Stimulated activated CD4-positive, alpha-beta T cell treated with anti-CD3 and anti-CD28 coated beads, Interleukin-1b, Interleukin-23, amount 100 ng/mL, for 1 hour (primary cell): ENCODE measurements at places on chromosomes 11 and 22.

DNA sequence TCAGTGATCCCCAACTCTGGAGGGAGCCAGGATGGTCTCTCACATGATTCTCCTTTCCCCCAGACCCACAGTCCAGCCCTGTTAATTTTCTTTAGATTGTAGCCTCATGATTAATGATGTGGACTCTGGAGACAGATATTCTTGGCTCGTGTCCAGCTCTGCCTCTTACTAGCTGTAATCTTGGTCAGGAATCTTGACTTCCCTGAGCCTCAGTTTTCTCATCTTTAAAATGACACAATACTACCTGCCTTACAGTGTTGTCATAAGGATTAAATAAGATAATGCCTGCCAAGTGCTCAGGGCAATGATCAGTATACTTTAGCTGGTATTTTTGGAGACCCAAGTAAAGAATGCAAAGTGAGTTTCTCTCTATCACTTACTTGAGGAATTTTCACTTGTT, 60.0 kb downstream of the SPECC1L start:
- no peak for DNase-seq

- DNase-seq, result no peak
Measured at GRCh38 chr11:92671081-92671480, 298.4 kb upstream of the MTNR1B start.

DNA sequence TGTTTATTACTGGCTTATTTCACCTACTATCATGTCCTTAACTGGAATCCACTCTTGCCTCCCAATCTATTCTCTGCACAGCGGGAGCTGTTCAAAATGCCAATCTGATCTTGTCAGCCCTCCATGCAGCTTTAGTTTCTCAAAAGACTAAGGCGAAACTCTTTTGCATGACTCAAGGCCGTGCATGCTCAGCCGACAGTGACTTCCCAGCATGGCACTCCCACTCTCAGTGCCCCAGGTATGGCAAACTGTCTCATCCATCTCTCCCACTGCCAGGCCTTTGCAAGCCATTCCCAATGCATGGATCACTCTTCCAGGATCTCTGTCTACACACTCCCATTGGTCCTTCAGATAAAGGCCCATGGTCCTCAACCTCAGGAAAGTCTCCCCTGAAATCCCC, 245.9 kb downstream of the LARGE1 start:
- DNase-seq, result no peak

- DNase-seq, result no peak
Measured at GRCh38 chr11:75627906-75628668, 40.8 kb downstream of the MAP6 start.

- no peak for DNase-seq
Measured at GRCh38 chr11:105840391-105840790, 181.6 kb downstream of the MSANTD4 start.
